Effector CD8-positive, alpha-beta T cell (primary cell): ENCODE measurements at places on chromosomes 2 and 18.

DNA sequence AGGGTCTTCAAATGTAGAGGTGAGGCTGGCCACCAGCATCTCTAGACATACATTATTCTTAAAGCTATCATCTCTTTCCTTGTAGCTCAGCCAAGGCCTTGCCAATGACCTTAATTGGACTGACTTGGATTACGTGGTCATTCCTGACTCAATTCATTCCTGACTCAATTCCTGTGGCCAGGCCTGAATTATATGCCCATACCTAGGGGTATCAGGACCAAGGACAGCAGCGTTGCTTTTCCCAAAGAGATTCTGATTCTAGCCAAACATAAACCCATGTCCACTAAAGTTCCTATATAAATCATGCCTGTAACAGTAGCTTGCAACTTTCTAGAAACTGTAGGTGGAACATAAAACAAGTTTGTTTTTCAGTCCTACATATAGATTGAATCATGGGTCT lies 231.7 kb downstream of the ARL6IP6 start:
- no peak for DNase-seq

- DNase-seq: no peak
These were observed 35.6 kb upstream of the SYT4 start for GRCh38 chr18:43312891-43313290.

GRCh38 chr18:57331718-57332117 lies 20.6 kb upstream of the ST8SIA3 start:
- no peak for DNase-seq

- no peak for DNase-seq
These were observed 175.2 kb downstream of the TNS1 start for GRCh38 chr2:217827430-217828201.

DNA sequence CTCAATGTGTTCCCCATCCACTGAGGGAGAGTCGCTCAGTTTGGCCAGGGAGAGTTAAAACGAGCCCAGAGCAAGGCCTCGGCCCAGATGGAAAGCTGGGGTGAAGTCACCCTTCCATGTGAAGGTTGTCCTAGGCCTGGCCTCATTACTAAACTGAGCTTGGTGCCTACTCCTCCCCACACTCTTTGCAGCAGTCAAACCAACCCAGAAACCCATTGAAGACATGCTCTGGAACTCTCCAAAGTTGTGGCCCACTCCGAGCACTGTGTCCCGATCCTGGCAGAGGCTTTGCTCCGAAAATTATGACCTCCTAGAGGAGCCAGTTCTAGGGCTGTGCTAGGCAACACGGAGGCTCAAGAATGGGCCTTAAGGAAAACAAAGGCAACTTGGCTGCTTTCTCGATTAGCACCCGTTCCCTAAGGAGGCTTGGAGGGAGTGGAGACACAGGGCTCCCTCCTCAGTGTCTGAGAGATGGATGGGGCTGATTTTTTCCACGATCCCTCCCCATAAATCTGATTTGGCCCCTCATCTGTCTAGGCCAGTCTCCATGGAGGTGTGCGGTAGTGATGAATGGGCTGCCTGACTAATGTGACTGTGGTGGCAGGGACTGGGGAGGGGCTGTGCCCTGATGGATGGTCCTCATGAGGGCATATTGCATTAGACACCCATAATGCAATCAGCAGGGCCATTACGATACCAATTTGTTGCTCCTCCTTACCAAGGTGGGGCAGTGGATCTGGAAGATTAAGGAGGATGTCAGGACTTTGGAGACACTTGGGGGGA lies 11.7 kb upstream of the CYP26B1 start:
- no peak for DNase-seq

DNA sequence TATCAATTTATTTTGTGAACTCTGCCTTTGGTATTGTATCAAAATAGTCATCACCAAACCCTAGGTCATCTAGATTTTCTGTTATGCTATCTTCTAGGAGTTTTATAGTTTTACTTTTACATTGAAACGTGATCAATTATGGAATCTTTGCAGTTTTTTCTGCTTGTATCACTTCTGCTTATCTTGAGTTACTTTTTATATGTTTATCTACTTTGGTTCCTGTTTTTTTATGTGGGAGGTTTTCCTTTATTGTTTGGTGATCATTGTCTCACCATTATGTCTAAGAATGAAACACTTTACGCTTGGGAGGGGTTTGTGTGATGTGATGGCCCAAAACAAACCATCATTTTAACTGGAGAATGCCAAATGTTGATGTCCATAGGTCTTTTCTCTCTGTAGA lies 261.2 kb downstream of the SPAG16 start:
- DNase-seq: no peak

DNA sequence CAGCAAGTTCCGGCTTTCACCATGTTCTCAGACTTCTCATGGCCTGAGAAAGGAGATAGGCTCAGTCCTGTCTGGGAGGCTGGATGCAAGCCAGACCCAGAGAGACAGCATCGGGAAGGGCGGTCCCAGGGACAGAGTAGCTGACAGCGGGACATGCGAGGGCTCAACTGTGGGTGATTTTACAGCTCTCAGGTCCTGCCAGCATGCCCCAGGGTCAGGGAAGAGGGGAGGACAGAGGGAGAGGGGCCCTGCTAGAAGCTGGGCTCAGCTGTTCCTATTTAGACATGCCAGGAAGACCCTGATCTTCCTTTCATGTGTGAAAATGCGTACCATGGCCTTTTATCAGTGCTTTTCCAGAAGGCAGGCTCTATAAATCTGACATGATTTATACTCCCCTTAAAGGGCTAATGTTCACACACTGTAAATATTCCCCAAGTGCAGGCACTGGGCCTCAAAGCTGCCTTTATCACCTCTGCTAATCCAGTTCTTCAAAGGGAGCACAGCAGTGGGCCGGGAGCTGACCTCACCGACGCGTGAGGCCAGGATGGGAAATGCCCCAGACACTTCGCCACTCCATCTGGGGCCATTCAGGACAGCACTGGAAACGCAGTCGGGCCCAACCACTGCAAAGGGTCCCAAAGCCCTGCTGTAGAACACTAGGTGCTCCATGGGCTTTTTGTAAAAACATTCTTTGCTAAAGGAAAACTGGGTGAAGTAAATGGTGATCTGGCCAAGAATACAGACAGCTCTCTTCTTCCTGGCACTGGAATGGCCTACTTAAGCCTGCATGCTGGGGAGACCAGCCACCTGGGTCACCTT lies 96.1 kb upstream of the LMAN1 start:
- DNase-seq: no peak

GRCh38 chr2:238055841-238056240 lies 5.0 kb upstream of the SCLY start:
- DNase-seq: no peak

GRCh38 chr2:201440182-201440581 lies 11.1 kb downstream of the TRAK2 start:
- DNase-seq: no peak

DNA sequence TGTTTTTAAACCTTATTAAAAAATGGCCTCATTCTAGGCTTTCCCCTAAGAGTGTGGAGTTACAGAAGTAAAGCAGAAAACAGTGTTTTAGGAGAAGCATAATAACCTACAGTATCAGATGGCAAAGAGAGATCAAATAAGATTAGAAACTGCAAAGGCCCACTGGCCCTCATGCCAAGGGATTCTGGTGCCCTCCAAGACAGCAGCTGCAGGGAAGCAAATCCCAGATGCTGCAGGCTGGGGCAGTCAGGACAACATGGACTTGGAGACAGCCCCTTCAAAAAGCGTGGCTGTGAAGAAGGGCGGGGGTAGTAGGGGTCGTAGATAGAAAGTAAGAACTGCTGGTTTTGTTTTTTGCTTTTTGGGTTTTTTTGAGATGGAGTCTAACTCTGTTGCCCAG lies 28.3 kb upstream of the EPG5 start:
- DNase-seq: no peak

- no peak for DNase-seq
These were observed 14.8 kb upstream of the CLASP1 start for GRCh38 chr2:121664086-121664485.
